ENCODE measurements at places on chromosomes 12 and 14.

GRCh38 chr12:12107678-12108077, 36.9 kb downstream of the BCL2L14 start:
- no peak for DNase-seq

DNA sequence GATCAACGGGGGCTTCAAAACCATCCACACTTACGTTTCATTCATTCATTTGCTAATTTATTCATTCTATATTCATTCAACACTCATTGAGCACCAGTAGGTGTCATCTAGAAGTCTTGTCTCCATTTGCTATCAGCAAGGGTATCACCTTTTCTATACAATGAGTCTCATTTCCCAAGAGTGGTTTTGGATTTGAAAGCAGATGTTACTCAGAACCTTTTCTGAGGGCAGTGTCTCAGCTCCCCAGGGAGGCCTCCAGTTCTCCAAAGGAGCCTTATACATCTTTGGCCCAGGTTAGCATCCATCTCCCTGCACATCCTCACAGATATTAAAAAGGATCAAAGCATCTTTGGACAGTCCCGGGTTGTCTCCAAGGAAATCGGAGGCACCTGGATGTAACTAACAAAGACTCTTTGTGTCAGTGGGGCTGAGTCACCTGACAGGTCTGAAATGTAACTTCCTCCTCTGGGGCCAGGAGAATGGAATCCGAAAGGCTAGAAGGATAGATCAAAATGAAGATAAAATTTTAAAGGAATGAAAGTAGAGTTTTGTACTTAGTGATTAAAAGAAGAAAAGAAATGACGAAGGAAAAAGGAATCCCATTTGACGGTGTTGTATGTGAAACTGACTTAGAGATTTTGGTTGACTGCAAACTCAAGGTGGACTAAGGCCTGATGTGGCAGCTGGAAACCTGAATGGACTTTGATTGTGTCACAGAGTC, 103.0 kb downstream of the VCPKMT start:
- no peak for DNase-seq

DNA sequence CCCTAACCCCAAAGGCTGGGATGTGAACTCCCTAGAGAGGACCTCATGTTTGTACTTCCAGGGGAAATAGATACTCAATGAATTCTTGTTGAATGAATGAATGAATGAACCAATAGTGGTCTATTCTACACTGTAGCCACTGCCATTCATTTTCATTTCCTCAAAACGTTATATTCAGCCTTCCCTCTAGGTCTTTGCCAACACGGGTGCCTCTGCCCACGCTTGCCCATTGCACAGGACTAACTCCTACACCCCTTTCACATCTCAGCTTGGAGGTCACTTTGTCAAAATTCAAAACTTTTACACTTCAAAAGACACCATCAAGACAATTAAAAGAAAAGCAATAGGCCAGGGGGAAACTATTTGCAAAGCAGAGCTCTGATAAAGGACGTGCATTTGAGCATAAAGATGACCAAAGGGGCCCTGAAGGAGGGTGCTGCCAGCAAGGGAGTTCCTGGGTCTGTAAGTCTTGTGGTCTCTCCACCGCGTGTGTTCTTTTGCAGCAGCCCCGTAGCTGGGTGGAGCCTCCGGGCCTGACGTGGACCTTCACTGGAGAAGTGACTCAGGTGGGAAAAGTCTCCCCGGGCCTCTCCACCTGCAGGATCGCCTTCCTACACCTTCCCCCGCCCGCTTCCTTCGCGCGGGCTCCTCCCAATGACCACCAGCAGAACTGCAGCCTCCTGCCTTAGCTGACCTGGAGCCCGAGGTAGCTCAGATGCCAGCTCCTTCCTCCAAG, 31.5 kb downstream of the TMEM63C start:
- DNase-seq: no peak

DNA sequence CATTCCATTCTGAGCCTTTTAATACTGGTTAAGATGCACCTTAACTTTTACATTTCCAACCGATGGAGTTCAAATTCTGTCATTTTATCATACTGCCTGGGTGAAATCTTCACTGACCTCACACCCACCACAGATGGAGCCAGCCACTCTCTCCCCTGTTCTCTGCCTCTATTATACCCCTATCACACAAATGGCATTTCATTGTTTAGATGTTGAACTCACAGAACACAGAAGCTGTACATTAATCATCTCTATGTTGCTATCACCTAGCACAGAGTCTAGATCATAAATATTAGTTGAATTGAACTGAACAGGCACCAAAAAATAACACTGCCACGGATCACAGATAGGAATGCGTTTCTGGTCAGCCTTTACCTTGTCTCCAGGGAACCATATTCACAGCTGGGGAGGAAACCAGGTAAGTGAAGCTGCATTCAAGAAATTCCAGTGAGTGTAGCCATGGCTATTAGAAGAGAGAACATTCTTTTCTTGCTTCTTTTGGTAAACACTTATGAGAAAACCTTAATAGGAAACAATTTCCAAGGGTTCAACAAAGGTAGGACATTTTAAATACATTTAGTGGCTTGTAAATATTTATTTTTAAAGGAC, 194.9 kb upstream of the RMST start:
- DNase-seq: no peak

DNA sequence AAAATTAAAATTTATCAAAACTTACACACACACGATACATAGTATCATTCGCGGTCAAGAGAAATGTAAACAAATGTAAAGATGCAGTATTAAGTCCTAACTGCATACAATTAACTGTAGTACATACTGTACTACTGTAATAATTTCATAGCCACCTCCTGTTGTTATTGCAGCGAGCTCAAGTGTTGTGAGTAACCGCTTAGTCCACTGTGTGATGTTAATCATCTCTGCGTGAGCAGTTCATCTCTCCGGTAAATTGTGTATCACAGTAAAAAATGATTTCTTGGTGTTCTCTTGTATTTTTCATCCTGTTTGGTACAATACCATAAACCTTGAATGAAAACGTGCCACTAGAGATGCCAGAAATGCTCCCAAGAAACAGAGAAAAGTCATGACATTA, 6.5 kb downstream of the EPS8 start:
- DNase-seq: no peak

DNA sequence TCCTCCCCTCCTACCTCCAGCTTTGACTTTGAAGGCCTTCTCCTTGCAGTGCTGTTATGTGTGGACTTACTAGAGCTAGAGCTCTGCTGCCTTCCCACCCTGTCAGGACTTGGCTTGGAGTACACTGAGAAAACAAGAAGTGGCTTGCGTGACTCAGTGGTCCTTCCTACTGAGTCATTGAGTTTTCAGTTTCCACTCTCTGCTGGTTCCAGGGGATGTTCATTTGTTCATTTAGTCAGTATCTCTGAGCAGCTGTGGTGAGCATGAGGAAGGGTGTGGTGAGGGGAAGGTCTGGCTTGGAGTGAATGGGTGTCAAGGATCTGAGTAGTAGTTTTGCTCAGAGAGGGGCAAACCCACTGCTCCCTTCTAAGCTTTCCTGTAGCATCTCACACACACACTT, 17.2 kb upstream of the ELK3 start:
- DNase-seq: no peak

DNA sequence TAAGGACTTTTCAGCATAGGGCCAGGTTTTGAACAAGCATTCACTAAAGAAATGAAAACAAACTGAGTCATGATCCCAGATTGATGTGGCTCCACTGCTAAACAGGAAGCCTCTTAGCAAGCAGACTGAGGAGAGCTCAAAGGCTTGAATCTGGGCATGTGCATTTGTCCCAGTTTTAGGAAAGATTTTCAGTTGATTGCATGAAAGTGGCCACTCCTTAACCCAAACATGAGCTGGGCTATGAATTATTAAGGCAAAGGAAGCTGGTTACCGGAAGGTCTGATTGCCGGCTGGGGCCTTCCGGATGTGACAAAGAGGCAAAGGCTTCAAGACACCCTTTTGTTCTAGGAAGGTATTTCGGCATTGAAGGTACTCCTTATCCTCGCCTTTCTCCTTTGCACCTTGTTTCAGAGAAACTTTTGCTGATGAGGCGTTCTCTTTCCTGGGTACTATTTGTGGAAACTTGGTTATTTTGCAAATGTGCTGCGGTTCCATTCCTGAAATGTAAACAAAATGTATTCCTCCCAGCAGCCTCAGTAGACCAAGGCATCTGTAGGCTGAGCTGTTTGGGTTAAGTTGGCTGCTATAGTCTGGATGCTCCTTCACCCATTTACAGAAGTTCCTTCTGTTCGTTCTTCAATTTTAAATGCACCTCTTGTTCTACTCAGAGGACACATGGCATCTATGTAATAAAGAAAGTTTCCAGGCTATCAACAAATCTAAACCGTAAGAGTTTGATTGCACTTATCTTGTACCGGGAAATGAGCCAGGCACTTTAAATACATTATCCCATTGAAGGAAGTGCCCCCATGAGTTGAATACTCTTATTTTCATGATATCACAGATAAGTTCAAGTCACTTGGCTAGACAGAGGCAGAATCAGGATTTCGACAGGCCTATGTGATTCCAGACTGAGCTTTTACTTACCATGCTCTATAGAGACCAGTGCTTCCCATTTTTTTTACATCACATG, 115.6 kb upstream of the METAP2 start:
- DNase-seq: no peak

- DNase-seq: no peak
These were observed 141.7 kb downstream of the RIMBP2 start for GRCh38 chr12:130574402-130574801.

DNA sequence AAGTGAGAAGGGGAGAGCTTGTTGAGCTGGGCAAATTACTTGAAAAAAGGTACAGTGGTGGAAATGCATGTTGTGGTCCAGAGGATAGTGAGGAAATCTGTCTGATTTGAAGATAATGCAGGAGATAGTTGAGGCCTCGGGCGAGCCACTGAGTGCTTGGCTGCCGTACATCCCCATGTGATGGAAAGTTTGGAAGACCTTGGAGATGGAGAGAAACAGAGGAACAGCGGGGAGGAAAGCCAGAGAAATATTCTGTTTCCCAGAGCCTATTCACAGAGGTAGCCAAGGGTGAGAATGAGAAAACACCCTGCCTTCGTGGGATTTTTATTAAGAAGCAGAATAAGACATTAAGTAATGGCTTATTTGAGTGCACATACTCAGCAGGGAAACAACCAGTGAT, 498.2 kb downstream of the BCL11B start:
- no peak for DNase-seq

DNA sequence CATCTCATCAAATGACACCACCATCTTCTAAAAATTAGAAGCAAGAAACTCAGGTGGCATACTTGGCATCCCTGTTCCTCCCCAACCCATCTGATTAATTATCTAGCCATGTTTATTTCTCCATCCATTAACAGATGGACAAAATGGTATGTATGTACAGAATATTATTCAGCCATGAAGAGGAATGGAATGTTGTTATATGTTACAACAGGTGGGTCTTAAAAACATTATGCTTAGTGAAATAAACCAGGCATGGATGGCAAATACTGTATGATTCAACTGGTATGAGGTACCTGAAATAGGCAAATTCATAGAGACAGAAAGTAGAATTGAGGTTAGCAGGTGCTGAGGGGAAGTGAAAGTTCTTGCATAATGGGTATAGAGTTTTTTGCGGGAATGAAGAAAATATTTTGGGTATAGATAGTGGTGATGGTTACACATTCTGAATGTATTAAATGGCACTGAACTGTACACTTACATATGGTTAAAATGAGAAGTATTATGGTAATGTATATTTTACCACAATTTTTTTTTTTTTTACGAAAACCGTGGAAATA, 17.5 kb downstream of the YY1 start:
- no peak for DNase-seq

DNA sequence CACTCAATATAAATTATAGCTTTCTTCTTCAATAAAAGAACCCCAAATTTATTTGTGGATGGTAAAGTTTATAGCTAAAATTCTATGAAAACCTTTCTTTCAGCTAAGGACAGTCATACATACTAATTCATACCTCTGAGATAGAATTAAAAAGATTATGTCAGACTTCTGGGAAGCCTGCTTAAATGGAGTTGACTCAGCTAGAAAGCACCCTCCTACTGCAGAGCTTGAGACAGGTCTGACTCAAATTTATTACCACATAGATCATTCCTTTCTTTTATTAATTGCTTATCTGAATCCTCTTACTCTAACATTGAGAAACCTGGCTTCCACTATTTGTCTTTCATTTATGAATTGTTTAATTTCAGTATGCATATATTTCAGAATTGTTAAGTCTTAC, 1007.0 kb upstream of the LRFN5 start:
- DNase-seq: no peak

Data from smooth muscle cell of the brain vasculature (primary cell).